ENCODE measurements at places on chromosomes 2 and 18. TPM values are rescaled to one million over a fixed set of nuclear protein-coding genes. Genes with fewer than 3 reads are reported as not detected.
A peak's percentile ranks its signal among the peaks of the same experiment; 100 is the strongest.

Gene ALK
- 0.11 TPM for total RNA-seq

DNA sequence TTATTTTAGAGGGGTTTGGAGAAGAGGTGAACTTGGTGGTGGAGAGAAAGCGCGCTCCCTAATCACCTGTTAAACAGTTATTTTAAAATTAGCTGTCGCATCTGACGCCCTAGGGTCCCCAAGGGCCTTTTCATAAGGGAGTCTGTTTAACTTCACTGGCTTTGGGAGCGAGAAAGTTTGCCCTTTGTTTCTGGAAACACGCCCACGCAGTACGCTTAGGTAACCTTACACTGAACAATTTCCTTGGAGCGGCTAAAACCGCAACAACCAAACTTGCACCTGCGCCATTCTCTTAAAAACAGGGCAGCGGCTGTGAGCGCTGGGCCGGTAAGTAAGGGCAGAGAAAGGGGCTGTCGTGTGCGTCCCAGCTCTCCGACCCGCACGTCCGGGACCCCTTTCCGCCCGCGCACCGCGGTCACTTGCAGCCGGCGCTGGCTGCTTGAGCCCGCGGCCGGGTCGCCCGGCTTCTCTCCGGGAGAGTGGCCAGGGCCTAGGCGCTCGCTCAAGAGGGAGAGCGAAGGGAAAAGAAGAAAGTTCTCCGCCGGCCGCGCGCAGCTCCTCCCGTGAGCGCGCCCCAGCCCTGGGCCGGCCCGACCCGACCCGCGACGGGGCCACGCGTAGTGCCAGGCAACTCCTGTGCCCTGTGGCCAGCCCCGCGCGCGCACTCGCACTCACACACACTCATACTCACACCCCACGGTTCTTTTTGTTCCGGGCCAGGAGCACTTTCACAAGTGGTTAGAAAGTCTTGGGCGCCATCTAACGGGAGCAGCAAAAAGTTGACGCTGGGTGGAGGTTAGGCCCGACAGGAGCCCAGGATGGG lies 19.2 kb downstream of the POU3F3 start:
- no peak overlapping the region for H3K27ac ChIP-seq
- H3K4me1 ChIP-seq, result peaks cover 31% of the 10 kb centered on the region
- no peaks in the 10 kb centered on the region for H3K36me3 ChIP-seq

Gene COBLL1
- total RNA-seq, result 6.3 TPM

DNA sequence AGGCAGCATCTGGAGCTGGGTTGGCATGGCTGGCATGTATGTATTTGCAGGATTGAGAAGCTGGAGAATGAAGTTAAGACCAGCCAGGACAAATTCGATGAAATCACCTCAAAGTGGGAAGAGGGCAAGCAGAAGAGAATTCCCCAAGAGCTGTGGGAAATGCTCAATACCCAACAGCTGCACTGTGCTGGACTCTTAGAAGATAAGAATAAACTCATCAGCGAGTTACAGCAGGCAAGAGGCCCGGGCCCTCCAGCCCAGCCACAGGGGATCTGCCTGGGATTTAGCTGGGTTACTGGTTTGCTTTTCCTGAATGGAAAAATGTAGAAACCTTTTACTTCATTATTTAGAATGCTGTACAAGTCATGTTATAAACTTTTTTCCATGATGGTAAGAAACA lies 22.5 kb downstream of the DRC1 start:
- H3K27me3 ChIP-seq, result no peaks in the 10 kb centered on the region
- peaks cover 14% of the 10 kb centered on the region for H3K4me1 ChIP-seq
- no peak overlapping the region for H3K27ac ChIP-seq
- no peak for DNase-seq
- no peak overlapping the region for H3K4me3 ChIP-seq

GRCh38 chr2:73301636-73302035 lies 8.3 kb upstream of the EGR4 start:
- H3K36me3 ChIP-seq, result no peaks in the 10 kb centered on the region
- H3K27me3 ChIP-seq, result peaks cover 61% of the 10 kb centered on the region
- no peak overlapping the region for H3K4me3 ChIP-seq
- no peak overlapping the region for H3K27ac ChIP-seq
- H3K4me1 ChIP-seq, result no peaks in the 10 kb centered on the region
- DNase-seq, result no peak

- H3K27ac ChIP-seq, result no peak overlapping the region
- DNase-seq, result peak; percentile 90
- peaks cover 18% of the 10 kb centered on the region for H3K4me1 ChIP-seq
- H3K36me3 ChIP-seq, result no peaks in the 10 kb centered on the region
- H3K4me3 ChIP-seq, result no peak overlapping the region
- peaks cover 6% of the 10 kb centered on the region for H3K27me3 ChIP-seq
Measured at GRCh38 chr2:11123856-11124759, 31.2 kb upstream of the SLC66A3 start.
